NCI-H1694 (cell line): ENCODE measurements at places on chromosomes 4 and X.

- DNase-seq, result peak; percentile 1
These were observed 105.1 kb downstream of the ADRA2C start for GRCh38 chr4:3871181-3871852.

DNA sequence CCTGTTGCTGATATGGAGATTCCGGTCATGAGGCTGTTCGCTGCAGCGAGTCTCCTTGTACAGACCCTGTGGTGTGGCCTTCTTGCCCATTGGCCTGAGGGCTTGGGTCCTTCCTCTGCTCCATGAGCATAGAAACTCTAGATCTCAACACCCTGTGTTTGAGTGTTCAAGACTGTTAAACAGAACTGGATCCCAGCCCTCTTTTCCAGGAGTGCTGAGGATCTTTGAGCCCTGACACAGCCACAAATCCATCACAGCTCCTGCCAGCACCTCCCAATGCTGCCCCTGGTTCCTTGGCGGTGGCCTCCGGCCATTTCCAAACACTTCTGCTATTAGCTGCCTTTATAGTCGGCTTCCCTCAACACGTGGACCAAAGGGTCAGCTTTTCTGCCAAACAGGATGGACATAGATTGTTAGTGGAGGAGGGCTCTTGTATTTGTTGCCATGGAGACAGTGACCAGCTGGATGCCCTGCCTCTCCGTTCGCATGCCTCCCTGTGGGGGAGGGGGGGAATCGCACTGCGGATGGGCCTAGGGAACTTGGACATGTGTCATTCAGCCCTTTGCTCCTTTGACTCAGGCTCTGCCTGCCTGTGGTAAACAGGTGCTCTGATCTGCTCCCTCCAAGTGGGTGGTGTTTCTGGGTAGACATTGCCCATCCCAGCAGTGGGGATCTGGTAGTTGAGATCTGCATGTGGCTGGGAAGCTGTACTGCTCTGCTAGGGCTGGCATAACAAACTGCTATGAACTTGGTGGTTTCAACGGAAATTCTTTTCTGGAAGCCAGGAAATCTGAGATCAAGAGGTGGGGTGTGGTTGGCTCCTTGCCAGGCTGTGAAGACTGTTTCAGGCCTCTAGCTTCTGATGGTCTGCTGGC lies 6.9 kb upstream of the WDR1 start:
- no peak for DNase-seq

GRCh38 chr4:40199999-40200874 lies 3.4 kb downstream of the RHOH start:
- DNase-seq, result no peak

- DNase-seq, result no peak
These were observed 23.4 kb upstream of the RHOH start for GRCh38 chr4:40173470-40173875.

DNA sequence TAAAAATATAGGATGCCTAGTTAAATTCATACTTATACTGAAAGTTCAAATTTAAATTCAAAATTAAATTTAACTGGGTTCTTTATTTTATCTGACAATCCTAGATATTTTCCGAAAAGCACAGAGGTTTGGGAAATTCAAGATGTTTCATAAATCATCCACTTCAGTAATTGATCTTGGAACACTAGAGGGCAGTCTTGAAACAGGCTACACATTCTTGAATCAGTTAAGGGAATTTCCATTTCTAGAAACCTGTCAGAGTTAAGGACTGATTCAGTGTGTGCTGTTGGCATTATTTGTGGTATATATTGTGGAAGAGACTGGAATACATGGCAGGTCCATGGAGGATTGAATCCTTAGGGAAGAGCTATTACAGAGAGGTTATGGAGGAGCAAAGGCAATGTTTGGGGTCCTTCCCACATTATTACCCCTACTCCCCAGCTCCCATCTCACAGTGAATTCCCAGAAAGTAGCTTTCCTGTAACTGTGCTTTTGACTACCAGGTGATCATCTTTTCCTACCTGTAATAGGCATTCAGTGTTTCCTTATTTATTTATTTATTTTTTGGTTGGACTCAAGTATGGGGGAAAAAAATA lies 92.9 kb downstream of the EGF start:
- peak; percentile 29 for DNase-seq

GRCh38 chr4:13386405-13387107 lies 97.6 kb downstream of the RAB28 start:
- no peak for DNase-seq

GRCh38 chr4:152359208-152360044 lies 176.5 kb downstream of the FBXW7 start:
- no peak for DNase-seq

DNA sequence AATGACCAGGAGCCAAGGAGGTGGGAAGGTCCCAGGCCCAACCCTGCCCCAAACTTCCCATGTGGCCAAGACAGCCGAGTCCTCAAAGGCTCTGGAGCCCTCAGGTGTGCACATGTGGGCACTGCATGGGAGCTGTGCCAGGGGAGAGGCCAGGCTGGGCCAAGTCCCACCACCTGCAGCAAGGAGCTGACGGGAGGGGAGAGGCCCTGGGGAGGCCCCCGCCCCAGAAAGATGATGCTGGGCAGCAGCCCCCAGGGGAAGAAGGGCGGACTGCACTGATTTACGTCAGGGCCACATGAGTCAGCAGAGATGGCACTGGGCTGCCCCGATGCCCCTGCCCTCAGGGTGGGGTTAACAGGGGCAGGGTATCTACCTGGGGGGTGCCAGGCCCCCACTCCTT lies 1.4 kb downstream of the L1CAM start:
- DNase-seq, result no peak
